NCI-H510A (cell line): ENCODE measurements at places on chromosomes 7 and 10.

DNA sequence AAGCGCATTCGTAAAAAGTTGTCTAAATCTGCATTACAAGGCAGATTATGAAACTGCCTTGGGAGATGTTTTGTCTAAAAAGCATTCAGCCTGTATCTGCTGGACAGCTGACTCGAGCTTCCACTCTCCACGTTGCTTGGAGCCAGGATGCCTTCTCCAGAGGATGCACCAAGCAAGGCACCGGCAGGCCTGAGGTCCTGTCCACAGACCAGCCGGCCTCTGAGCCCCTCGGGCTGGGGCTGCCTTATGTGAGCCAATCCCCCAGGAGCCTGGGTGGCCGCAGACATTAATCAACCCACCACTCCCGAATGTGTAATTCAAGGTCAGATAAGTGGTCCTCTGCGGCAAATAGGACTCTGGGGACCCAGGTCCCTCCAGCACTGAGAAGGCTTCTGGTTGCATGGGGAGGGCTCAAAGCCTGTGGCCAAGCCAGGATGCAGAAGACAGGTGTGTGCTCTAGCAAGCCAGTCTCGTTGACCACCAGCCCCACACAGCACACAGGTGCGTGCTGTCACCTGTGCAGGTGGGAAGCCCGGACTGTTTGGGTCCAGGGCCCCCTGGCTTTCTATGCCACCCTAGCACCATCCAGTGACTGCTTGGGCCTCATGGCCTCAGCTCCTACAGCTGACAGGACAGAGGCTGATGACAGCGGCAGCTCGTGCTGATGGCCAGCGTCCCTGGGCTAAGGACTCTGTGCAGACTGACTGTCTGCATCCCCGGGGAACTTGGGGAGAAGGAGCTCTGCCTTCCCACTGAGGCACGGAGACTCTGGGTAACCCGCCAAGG, 4.8 kb upstream of the RET start:
- no peak for DNase-seq

DNA sequence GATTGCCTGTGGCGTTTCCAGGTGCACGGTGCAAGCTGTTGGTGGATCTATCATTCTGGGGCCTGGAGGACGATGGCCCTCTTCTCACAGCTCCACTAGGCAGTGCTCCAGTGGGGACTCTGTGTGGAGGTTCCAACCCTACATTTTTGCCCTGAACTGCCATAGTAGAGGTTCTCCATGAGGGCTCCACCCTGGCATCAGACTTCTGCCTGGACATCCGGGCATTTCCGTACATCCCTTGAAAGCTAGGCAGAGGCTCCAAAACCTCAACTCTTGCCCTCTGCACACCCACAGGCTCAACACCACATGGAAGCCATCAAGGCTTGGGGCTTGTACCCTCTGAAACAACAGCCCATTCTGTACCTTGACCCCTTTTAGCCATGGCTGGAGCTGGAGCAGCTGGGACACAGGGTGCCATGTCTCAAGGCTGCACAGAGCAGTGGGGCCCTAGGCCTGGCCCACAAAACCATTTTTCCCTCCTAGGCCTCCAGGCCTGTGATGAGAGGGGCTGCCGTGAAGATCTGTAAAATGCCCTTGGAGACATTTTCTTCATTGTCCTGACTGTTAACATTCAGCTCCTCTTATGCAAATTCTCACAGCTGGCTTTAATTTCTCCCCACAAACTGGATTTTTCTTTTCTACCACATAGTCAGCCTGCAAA, 10.0 kb upstream of the FGL2 start:
- DNase-seq: no peak

DNA sequence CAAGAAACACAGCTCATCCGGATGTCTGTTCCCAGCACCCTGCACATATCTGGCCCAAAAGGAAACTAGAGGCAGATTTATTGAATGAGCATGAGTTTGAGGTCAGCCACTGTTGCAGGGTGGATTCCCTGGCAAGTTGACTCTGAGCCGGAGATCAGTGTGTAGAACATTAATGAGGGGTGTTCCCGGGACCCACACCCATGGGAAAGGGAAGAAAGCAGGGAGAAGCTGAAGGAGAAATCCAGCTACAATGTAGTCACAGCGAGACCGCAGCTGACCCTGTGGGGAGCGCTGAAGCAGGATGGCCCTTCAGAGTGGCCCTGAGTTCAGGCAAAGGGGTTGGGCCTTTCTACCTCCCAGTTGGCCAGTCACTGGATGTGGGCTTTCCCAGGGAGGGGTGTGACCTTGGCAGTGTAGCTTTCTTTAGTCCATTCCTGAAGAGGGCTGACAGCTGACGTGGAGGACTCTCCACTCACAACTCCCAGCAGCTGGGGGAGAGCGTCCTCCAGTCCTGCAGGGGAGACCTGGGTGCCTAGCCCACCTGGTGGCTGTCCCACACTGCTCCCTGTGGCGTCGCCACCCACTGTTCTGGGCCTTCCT, 324.2 kb upstream of the ZMIZ1 start:
- no peak for DNase-seq

DNA sequence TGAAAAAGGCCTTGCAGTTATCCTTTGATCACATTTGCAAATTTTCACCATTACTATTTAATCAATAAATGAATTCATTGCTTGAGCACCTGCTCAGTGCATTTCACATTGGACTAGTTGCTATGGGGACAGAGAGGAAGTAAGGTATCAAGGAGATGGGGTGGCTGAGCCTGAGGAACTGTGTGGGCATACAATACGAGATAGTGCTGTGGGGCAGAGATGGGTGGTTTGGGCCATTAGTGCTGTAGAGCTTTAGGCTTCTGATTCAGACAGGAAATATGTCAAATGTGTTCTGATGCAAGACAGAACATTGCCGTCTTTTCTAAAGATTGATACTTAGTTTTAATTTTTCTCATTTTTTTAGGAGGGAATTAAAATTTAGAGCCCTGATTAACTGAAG, 13.2 kb downstream of the ITGB8 start:
- DNase-seq: no peak

GRCh38 chr7:1284743-1285458, 52.2 kb downstream of the UNCX start:
- DNase-seq: no peak

- DNase-seq: no peak
These were observed 22.7 kb downstream of the ARHGAP21 start for GRCh38 chr10:24700948-24701347.

- no peak for DNase-seq
These were observed 132.7 kb downstream of the ICA1 start for GRCh38 chr7:8129318-8129659.

DNA sequence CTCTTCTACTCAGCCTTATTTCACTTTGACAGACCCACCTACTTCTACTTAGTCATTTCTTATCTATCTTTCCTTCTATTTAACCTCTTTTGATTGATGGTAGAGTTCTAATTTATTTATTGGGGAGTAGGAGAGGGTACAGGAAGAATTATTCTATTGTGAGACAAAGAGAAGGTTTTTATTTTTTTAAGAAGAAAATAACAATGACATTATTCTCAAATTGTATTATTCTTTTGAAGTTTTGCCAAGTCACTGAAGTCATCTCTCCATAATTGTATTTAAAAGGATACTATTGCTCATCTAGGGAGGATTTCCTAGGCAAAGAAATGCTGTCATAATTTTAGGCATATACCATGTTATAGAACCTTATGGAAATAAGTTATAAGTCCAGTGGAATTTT, 52.7 kb downstream of the ITGB8 start:
- no peak for DNase-seq

- no peak for DNase-seq
These were observed 537.1 kb upstream of the POM121L12 start for GRCh38 chr7:52498366-52498765.

GRCh38 chr10:62501547-62501946, 127.4 kb downstream of the ZNF365 start:
- no peak for DNase-seq

DNA sequence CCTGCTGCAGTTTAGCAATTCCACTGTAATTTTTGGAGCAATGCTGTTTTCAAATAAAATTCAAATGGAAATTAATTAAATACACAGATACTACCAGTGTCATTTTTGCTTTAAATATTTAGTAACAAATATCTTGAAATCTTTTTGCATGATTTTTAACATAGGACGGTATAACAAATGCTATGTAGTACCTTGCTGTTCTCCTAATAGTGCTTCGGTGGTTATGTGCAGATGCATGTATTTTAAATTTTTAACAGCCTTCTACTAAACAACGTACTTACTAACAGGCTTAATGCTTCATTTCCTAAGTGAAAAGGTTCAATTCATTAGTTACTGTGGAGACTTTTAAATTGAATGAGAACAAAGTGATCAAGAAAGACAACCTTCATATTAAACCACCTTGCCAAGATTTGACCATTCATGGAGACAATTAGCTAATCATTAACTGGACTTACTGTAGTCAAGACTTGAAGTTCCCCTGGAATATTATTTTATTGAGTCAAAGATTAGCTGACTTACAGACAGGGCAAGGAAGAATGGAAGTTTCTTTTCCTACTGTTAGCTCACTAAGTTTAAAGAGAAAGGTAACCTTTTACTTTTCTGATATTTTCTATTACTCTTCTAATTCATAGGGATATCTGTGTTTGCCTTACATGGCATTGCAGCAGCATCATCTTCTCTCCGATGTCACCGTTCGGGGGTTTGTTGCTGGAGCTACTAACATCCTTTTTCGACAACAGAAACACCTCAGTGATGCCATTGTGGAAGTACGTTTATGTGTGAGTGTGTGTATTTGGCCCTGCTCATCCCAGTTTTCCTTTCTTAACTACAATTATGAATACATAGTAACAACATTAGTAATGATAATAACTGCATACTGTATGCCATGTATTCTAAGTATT, 74.3 kb downstream of the AVL9 start:
- DNase-seq: no peak

DNA sequence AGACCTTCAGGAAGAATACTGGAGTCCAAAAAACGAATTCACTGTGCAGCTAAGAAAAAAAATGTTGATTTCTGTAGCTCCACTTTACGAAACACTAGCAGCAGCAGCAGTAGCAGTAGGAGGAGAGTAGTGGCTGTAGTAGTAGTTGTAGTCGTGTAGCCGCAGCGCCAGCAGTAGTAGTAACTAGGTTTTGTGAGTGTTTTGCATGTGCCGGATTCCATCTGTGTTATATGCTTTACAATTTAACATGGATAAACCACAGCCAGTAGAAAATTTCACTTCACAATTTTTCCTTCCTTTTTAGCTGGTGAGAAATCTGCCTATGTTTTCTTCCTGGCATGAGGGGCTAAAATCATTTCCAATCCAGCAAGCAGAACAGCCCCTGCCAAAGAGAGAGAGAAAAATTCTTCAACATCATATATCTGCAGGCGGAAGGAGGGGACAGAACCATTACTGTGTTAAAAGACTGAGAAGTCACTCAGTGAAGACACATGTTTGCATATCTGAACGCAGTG, 148.4 kb upstream of the C7orf33 start:
- DNase-seq: no peak

GRCh38 chr10:8245131-8245813, 190.8 kb downstream of the GATA3 start:
- no peak for DNase-seq
